ENCODE measurements at places on chromosomes 1 and 21.

DNA sequence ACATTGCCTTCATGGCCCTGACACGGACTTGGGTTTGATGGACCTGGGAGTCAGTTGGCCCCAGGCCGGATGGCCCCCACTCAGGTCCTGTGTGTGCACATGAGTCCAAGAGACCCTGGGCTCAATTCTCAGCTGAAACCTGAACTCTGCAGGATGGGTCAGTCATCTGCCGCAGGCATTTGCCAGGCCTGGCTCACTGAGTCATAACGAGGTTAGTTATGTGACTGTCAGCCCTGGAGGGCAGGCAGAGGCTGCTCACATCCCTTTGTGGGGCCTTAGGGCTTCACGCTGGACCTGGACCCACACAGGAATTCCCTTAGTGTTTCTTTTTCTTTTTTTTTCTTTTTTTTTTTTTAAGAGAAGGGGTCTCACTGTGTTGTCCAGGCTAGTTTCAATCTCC is 46.5 kb downstream of the PSMG1 start:
- DNase-seq, result no peak

- DNase-seq, result no peak
Observed at GRCh38 chr1:52550447-52550846, 2.4 kb downstream of the TUT4 start.

- DNase-seq, result no peak
Observed at GRCh38 chr1:7379441-7379971, 391.6 kb upstream of the VAMP3 start.

DNA sequence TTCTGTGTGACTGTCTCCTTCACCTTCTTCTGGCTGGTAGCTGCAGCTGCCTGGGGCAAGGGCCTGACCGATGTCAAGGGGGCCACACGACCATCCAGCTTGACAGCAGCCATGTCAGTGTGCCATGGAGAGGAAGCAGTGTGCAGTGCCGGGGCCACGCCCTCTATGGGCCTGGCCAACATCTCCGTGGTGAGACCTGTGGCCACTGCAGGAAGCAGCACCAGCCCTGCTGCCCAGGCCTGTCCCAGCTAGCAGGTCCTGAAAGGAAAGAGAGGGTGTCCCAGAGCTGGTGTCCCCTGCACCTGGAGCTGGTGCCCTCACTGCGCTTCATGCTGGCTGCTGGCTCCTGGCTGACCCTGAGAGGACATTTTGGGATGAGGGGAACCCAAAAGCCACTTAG is 5.9 kb upstream of the ATXN7L2 start:
- no peak for DNase-seq

- no peak for DNase-seq
Observed at GRCh38 chr1:14552246-14552965, 46.1 kb upstream of the KAZN start.

- no peak for DNase-seq
Observed at GRCh38 chr1:225899044-225899925, 10.3 kb upstream of the LEFTY1 start.

DNA sequence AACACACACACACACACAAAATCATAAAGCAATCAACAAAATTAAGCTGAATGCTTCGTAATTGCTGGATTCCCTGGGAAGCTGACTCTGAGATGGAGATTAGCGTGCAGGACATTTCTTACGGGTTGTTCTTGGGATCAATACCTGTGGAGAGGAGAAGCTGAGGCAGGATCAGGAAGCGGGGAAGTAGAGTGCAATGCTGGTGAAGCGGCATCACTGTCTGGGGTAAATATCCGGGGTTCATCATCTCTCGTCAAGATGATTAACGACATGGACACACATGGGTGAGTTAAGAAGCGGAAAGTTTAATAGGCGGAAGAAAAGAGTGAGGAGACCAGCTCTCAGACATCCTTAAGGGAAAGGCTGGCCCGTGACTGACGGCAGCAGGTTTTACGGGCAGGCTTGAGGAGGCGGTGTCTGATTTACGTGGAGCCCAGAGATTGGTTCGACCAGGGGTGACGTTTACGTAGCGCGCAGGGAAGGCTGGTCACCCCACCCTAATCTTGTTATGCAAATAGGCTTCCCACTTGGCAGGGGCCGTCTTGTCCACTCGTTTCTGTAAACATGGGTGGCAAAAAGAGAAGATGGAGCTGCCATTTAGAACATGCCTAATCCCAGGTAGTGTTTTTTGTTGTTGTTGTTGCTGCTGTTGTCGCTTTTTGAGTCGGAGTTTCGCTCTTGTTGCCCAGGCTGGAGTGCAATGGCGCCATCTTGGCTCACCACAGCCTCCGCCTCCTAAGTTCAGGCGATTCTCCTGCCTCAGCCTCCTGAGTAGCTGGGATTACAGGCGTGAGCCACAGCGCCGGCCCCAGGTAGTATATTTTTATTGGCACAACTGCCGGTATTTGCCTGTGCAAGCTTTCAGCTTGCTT is 135.6 kb upstream of the KCNJ15 start:
- DNase-seq, result no peak

GRCh38 chr1:9447215-9447960 is 91.9 kb upstream of the SLC25A33 start:
- no peak for DNase-seq

- DNase-seq, result no peak
Observed at GRCh38 chr1:82000221-82000620, 199.5 kb downstream of the ADGRL2 start.

- DNase-seq, result no peak
Observed at GRCh38 chr1:8147956-8148355, 121.8 kb upstream of the ERRFI1 start.

DNA sequence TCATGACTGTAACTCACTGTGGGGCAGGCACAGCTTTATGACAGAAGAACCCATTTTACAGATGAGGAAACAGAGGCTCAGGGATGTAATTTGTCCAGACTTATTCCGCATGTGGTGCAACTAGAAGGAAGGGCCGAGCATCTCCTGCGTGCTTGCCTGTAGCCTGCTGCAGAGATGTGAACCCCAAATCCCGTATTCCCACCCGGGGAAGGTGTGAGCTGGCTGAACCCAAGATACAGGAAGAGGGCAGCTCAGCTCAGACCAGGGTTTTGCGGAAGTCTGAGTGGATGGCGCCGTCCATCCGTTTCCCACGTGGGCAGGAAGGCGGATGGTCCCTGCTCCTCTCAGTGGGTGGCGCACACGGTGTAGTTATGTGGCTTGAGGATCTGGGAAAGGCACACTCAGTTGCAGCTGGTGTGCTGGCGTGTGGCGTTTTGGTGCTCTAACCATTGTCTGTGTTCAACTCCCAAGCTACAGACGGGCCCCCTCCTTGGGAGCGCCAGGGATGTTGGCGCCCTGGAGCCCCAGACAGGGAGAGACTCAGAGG is 1.2 kb downstream of the CROCC start:
- peak; percentile 33 for DNase-seq

DNA sequence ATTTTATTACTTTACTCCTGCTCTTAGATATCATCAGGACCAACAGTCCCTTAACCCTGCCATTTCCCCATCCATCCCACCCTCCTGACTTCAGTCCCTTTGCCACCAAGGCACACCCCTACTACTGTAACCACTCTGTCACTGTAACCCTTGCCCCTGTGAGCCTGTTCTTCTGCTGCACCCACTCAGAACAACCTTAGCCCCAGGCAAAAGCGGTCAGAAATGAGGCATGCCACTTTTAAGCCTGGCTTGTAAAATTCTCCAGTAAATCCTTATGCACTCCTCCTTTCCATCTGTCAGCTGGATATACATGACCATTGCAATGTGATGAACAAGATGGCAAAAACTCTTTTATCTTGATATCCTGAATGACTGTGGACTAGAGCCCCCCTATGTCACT is 555.0 kb upstream of the PLXNA2 start:
- DNase-seq, result no peak

DNA sequence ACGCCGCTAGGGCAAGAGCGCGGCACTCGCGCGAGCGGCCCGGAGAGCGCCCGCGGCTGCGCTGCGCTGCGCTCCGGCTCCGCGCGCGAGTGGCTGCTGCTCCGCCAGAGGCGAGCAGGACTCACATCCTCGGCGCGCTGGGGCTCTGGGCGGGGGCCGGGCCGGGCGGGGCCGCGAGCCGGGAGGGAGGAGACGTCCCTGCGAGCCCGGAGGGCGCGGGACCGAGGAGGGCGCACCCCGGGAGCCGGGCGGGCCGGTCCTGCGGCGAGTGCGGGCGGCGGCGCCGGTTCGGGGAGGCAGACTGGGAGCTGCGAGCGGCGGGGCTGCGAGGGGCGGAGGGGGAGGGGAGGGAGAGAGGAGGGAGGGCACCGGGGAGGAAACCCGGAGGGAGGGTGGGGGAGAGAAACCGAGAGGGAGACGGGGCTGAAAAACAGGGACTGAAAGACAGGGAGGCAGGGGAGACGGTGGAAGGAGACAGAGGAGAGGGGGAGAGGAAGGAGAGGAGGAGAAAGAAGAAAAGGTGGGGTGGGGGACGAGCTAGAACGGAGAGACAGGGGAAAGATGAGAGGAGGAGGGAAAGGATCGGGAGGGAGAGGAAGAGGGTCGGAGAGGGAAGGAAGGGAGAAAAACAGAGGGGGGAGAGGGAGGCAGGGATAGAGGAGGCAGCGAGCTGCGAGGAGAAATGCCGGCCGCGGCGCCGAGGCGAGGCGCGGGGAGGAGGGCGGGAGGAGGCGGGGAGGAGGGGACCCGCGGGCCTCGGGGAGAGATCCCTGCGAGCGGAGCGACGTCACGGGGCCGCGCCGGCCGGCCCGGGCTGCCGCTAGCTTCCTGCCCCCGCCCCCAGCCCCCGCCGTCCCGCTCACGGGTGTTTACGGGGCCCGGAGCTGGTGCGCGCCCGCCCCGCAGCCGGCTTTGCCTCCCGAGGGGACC is at the start of gene CAMK2N1:
Gene CAMK2N1, minus strand, starts transcription at position 684 of the 930 bp plus-strand sequence. CDS start 831 bp downstream, outside the sequence.
- DNase-seq, result peak; percentile 84

- DNase-seq, result no peak
Observed at GRCh38 chr1:85243372-85243771, 16.1 kb downstream of the C1orf52 start.

DNA sequence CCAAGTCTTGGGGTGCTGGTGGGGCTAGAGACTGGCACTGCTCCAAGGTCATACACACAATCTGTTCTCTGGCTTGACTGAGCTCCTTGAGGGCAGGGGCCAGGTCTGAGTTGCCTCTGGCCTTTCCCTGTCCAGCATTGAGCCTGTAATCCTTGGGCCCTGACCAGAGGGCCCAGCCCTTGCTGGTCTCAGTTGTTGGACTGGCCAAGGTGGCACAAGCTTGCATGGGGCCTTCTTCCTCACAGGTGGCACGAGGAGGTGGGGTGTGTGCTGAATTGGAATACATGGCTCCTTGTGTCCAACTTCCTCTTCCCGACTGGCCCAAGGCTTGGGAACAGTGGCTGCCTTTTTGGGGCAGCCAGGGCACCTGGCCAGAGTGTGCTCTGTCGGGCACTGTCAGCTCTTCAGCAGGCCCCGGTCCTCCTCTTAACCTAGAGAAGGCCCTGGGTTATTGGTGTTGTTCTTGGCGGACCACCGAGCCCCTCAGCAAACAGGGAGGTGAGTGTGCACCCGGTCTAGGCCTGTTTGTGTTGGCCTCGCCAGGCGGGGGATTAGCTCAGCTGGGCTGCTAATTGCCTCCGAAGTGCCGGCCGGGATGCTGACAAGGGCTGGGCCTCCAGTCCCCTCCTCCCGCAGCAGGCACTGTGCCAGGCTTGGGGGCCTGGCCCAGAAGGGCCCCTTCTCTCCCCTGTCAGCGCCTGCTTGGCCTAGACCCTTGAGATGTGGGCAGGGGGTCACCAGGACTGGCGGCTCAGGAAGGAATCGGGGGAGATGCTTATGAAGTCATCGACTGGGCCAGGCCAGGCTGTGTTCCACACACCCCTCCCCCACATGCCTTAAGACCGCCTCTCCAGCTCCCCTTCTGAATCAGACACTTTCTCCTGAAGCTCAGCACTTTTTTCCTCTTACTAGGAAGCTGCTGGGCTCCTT is 28.5 kb downstream of the WNT4 start:
- DNase-seq, result no peak

DNA sequence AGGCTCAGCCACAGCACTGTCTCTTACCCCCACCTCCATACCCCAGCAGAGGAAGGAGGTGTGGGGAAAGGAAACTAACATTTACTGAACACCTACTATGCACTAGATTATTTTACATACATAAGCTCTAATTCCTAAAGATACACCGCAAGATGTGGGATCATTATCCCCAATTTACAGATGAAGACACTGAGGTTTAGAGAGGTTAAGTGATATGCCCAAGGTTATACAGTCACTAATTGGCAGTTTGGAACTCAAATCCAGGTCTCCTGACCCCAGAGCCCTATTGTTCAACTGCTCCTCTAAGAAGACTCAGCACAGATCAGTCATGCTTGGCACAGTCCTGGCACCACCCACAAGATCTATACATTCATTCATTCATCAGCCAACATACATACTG is 3.7 kb upstream of the TENT5B start:
- no peak for DNase-seq

- DNase-seq, result no peak
Observed at GRCh38 chr1:92536980-92537884, 50.5 kb upstream of the GFI1 start.

- peak; percentile 33 for DNase-seq
Observed at GRCh38 chr1:154765970-154766369, 104.1 kb downstream of the KCNN3 start.

DNA sequence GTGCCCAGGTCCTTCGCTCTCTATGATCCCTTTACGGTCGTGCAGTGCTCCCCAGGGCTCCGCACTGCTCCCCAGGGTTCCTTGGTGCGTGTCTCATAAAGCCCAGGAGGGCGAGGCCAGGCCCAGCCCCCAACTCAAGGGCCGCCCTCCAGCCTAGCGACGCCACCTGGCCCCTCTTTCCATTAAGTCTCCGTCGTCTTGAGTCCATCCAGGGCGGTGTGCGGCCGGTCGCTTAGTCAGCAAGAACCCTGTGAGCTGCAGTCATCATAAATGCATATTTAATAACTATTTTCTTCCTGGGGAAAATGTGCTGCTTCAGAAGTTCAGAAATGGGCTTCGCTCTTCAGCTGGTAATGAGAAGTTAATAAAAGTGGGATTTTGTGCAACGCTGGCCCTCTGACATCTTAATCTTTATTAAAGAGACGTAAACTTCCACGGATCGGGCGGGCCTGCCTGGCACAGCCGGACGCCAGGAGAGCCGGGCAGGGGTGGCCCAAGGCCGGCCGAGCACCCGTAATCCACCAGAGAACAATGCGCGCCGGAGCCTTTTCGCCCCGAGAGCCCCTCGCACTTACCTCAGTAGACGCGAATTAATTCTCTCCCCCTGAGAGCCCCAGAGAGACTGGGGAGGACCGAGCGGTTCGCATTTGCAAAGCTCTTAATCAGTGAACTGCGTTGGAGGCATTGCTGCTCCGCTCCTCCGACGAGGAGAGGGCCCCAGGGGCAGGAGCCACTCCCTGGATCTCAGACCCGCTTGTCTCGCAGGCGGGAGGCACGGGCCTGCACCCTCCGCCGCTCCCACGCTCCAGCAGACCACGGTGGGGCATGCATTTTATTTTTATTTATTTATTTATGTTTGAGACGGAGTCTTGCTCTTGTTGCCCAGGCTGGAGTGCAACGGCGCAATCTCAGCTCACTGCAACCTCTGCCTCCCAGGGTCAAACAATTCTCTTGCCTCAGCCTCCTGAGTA is 188.3 kb upstream of the ARHGEF16 start:
- no peak for DNase-seq

All from mucosa of descending colon (tissue), 3 donors.